ENCODE measurements at places on chromosomes 3 and 15.
A peak's percentile ranks its signal among the peaks of the same experiment; 100 is the strongest.

- DNase-seq = no peak
Observed at GRCh38 chr3:143859465-143860203, 11.4 kb upstream of the SLC9A9 start.

- DNase-seq = no peak
Observed at GRCh38 chr3:48826451-48826850, 21.2 kb downstream of the PRKAR2A start.

DNA sequence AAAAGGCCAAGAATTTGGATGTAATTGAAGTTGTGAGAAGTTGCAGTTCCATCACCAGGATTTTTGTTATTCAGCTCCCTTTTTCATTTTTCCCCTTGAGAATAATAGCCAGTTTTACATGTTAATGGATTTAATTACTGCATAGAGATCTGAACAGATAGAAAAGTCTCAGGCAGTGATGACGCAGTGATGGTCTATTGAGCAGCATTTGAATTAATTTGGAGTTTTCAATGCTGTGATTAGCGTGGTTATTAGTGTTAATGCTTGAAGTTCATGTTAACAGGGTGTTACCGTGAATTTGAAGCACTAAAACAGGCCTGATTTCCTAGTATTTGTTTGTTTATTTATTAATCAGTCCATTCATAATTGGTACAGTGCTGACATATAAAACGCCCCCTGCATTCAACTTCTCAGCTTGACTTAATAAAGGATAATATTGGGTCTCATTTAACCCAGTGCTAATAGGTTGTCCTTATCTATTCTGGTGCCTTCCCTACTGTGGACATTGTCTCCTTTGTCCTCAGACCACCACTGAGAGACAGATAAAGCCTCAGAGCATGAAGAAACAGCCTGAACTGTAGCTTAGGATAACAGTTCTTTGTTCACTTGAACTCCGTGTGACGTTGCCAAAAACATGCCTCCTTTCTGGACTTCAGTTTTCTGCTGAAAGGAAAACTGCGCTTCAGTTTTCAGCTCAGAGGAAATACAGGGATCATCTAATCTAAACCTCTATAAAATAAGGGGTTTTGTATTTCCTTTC lies 82.4 kb downstream of the RTP4 start:
- DNase-seq = no peak

DNA sequence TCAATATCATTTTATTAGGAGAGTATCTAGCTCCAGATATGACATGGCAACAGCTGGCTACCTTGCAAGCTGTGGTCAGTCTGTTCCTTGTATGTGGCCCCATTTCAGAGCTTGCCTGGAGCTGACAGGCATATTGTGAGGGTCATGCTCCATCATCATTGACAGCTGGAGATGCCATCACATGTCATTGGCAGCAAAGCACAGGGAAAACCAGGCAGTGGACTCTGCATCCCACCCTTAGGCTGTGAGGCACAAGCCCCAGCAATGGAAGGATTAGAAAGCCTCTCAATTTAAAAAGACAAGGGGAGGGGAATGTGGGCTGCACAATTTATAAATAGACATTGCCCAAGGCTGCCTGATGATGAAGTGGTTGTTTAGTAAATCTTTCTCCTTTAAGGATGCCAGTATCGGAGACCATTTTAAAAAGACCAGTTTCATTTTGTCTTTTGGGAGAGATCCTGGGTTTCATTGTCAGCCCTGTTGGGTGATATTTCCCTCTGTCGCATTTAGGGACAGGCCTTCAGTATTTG lies 27.9 kb downstream of the LNP1 start:
- no peak for DNase-seq

DNA sequence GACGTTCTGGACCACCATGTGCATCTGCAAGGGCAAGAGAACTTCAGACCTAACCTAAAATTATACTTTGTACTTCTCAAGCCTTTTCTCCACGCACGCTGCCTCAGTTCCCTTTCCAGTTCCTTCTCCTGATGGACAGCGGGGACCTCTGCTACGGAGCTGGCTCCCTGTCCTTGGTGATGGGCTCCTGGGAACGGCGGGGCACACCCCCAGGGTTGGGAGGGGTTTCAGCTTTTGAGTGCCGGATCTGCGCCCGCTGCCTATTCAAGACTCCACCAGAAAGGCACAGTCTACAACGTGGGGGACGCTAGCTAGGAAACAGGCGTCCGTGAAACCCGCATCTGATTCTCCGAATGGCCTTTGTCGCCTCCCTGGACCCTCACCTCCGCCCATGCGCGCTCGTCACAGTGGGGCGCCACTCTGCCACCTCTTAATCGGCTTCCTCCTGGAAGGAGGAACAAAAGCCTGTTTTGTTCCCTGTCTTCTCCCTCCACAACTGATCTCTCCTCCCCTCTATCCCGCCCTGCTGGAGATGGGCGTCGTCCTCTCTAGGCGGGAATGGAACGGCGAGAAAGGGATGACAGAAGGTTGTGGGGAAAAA lies 2.2 kb downstream of the GPR149 start:
- DNase-seq = no peak

DNA sequence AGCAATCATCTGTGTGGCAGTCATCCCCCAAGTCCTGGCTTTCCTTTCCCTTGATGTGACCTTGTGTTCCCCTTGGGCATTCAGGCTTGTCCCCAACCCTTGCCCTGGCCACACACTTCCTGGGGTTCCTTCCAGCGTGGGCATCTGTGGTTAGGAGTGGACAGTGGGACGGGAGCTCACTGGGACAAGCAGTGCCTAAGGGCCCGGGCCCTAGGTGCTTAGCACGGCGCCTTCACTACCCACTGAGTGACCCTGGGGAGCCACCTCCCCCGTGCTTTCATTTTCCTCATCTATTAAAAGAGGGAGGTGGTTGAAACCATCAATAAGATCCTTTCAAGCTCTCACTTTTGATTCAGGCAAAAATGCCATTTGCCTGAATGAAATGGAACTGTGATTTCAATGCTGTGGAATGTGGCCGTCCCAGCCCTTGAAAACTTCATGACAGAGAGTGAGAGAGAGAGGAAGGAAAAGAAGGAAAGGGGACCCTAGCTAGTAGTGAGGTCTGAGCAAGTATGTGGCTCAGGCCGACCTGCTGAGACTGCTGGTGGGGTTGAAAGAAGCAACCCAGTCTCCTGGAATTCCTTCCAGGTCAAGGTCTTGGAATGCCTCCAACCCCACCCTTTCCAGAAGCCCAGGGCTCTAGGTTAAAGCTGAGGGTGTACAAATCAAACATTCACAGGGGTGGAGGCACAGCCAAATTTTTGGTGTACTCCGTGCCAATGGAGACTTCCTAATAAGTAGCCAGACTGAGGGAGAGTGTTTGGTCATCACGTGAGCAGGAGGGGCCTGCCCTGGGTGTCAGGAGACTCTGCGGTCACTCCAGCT lies 302.9 kb downstream of the TLE3 start:
- no peak for DNase-seq

GRCh38 chr15:78838489-78838888 lies 27.2 kb upstream of the ADAMTS7 start:
- DNase-seq = no peak

DNA sequence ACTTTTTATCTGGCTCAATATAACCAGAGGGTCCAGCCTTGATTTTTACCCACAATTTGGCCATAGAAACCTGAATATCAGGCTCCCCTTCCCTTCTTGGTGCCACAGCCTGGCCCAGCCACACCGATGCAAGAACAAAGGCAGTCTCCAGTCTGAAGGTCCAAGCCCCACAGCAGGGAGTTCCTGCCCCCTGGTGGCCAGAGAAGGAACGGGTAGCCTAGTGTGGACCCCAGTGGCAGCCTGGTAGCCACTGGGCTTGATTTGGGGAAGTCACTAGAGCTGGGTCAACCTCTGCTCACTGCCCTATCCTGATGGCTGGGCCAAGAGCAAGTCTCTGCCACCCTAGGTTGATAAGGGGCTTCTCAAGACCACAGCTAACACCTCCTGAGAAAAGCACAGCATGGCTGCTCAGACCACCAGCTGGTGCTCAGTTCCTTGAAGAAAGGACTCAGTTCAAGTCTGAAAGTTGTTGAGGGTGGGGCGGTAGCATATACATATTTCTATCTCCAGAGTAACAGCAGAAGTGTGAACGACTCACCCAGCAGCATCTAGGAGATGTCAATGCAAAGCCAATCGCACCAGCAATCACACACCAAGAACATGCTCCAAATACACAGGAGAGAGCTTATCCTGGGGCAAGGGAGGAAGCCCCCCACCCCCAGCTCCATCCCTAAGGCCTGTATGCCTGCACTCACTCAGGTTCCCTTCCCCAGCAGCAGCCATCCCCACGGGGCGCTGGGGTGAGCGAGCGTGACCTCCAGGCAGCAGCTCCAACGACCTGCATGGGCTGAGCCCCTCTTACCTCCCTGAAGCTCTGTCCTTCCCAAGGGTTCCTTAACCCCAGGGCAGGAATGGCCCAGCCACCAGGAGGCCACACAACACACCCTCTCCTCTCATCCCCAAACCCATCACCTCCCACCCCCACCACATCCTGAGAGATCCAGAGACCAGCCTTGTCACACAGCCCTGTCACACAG lies 7.6 kb downstream of the PFKFB4 start:
- peak; percentile 81 for DNase-seq

GRCh38 chr3:45021524-45022297 lies 4.4 kb upstream of the CLEC3B start:
- no peak for DNase-seq

- DNase-seq = peak; percentile 23
Observed at GRCh38 chr3:82133070-82133606, 371.7 kb upstream of the GBE1 start.

DNA sequence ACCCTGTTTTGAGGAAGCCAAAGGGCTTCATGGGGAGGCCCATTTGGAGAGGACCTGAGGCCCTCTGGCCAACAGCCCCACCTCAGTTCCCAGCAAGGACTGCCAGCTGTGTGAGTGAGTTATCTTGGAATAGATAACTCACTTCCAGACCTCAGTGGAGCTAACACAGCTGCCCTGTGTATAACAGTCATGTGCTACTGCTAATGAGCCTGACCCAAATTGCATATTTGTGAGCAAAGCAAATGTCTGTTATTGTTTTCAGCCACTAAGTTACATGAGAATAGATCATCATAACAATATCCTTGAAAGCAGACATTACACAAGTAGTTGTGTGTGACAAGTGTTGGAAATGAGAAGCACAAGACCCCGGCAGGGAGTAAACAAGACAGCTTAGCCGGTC lies 355.8 kb downstream of the MCTP2 start:
- DNase-seq = no peak

Measured in CD4-positive, alpha-beta T cell treated with Interleukin-15 for 1 hour (primary cell).